ENCODE measurements at places on chromosomes 2 and 18. TPM values are rescaled to one million over a fixed set of nuclear protein-coding genes. Genes with fewer than 3 reads are reported as not detected.
A peak's percentile ranks its signal among the peaks of the same experiment; 100 is the strongest.

- no peak overlapping the region for H3K4me3 ChIP-seq
- no peak overlapping the region for H3K27ac ChIP-seq
- H3K36me3 ChIP-seq: no peaks in the 10 kb centered on the region
- H3K27me3 ChIP-seq: no peaks in the 10 kb centered on the region
Measured at GRCh38 chr2:112166806-112167499, 28.8 kb downstream of the FBLN7 start.

- H3K36me3 ChIP-seq: no peaks in the 10 kb centered on the region
- no peak overlapping the region for H3K27ac ChIP-seq
- DNase-seq: no peak
- H3K27me3 ChIP-seq: no peaks in the 10 kb centered on the region
- no peak overlapping the region for H3K4me3 ChIP-seq
Measured at GRCh38 chr2:237210763-237211162, 125.1 kb downstream of the COPS8 start.

The IL18R1 gene
- total RNA-seq: not detected

The CHRND gene
- not detected for total RNA-seq

The CROCC2 gene
- total RNA-seq: not detected

The DSG2 gene
- not detected for total RNA-seq

DNA sequence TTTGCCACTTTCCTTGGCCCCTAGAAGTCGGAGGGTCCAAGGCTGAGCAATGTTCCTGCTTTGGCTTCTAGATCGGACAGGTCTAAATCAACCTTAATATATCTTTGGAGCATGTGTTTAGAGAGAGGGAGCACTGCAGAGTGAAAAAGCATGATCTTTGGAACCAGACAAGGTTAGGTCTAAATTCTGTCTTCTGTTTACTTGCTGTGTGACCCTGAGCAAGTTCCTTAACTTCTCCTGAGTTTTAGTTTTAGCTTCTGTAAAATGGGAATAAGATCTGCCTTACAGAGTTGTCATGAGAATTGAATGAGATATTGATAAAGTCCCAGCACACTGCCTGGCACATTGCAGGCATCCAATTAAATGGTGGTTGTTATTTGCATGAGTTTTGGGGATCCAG is 13.9 kb downstream of the TMEM17 start:
- H3K4me3 ChIP-seq: no peak overlapping the region
- no peaks in the 10 kb centered on the region for H3K36me3 ChIP-seq

- H3K27ac ChIP-seq: no peak overlapping the region
- H3K4me3 ChIP-seq: no peak overlapping the region
- no peaks in the 10 kb centered on the region for H3K36me3 ChIP-seq
Measured at GRCh38 chr2:7740114-7740513, 822.9 kb downstream of the RNF144A start.

DNA sequence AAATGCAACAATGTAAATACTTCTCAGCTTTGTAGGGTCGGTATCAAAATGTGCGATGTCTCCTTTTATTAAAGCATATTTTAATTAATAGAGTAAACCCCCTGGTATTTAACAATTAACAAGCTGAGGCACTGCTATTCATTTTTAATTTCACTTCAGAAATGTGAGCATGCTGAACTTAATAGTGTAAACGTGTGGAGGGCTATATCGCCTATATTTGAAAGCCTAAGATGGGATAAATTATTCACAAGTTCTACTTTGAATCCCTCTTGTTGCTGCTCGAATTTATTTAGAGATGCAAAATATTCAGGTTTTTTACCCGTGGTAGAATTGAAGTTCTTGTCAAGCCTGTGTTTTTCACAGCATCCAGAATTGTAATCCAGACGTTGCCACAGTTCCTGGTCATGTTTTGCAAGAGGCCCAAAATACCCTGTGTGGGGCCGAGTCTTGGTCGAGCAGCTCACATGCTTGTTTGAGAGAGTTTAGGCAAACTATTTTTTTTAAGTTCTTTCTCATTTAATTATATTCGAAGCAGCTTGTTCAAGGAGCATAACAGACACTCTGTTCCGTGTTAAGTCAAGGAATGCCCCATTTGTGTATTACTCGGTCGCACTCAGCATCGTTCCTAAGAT is 2.5 kb downstream of the SALL3 start:
- DNase-seq: no peak
- no peak overlapping the region for H3K27ac ChIP-seq
- peaks cover 92% of the 10 kb centered on the region for H3K27me3 ChIP-seq

DNA sequence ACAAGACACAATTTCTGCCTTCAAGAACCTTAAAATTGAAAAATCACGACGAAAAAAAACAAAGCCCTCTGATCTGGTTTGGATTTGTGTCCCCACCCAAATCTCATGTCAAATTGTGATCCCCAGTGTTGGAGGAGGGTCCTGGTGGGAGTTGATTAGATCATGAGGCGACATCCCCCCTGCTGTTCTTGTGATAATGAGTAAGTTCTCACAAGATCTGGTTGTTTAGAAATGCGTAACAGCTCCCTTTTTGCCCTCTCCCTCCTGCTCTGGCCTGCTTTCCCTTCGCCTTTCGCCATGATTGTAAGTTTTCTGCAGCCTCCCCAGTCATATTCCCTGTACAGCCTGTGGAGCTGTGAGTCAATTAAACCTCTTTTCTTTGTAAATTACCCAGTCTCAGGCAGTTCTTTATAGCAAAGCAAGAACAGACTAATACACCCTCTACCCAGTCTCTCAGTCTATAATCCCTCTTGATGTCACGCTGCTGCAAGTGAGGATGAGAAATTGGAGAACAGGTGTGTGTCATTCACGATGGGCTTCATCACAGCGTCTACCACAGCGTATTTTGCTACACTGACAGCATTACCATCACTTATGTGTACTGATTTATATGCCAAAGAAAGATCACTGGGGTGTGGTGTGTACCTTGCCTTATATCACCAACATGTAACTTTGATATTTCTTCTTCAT is 330.7 kb downstream of the MTX2 start:
- H3K4me1 ChIP-seq: peaks cover 5% of the 10 kb centered on the region
- DNase-seq: no peak
- no peaks in the 10 kb centered on the region for H3K36me3 ChIP-seq
- no peaks in the 10 kb centered on the region for H3K27me3 ChIP-seq
- H3K4me3 ChIP-seq: no peak overlapping the region
- H3K27ac ChIP-seq: no peak overlapping the region

DNA sequence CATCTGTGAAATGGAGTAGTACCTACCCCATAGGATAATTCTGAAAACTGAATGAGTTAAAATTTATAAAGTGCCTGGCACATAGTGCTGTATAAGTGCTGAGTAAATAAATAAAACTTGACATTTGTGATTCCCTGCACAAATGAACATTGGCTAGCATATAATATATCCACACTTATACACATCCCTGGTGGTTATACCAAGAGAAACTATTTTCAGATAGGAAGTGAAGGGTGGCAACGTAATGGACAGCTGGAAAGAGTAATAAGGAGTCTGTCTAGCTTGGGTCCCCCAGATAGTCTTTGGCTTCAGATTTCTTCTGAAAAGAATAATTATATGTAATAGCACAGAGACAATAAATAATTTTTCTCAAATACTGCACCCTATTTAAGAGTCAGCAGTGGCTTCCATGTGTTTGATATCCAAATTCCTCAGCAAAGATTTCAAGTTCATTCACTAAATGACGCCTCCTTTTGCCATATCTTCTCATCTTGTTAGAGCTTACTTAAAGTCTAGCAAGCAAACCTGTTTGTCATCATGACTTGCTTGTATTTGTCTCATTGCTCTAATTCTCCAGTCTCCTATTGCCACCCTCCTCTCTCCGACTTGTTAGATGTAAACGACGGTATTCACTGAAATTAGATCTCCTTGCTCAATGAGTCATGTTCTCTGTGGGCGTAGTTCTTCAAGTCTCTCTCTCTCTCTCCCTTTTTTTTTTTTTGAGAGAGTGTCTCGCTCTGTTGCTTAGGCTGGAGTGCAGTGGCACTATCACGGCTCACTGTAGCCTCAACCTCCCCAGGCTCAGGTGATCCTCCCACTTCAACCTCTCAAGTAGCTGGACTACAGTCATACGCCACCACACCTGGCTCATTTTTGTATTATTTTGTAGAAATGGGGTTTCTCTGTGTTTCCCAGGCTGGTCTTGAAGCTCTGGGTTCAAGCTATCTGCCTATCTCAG is 8.7 kb upstream of the ADGRF3 start:
- H3K27me3 ChIP-seq: no peaks in the 10 kb centered on the region
- no peak overlapping the region for H3K4me3 ChIP-seq
- peak overlapping the region; percentile 61 for H3K27ac ChIP-seq
- peak; percentile 94 for DNase-seq

GRCh38 chr2:88831792-88832248 is 140.3 kb downstream of the RPIA start:
- H3K27ac ChIP-seq: no peak overlapping the region
- no peaks in the 10 kb centered on the region for H3K4me1 ChIP-seq
- peak; percentile 40 for DNase-seq
- H3K4me3 ChIP-seq: no peak overlapping the region
- no peaks in the 10 kb centered on the region for H3K36me3 ChIP-seq
- peaks cover 55% of the 10 kb centered on the region for H3K27me3 ChIP-seq

DNA sequence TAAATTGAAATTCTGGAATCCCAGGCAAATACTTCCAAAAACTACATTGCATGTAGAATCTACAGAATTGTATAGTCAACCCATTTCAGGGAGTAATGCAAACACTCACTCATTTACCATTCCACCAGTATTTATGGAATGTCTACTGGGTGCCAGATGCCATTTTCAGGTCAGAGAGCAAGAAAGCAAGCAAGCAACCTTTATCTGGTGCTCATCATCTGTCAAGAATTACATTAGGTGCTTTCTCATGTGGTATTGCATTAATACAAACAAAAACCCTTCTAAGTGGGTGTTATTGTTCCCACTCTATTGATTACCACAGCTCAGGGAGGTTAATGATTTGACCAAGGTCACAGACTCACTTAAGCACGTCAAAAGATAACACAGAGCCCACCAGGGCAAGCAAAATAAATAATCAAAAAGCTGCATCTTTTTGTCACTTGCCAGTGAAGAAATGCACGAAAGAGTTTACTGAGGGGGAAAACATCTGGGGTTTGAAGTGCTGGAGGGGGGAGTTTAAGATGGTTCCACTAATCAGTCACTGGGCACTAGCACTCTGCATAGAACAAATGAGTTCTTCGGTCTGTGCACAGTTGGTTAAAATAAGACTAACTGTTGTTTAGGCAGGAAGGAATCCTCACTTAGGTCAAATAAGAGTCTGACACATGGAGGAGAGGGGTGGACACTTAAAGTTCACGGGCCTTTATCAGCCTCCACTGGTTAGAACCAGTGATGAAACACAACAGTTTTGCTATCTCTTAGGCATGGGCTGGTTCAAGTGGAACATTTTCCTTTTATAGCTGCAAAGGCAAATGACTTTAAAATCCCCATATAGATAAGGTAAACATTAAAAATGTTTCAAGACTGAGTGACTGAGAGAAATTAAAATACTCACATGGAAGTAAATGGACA is 208.8 kb downstream of the CDH2 start:
- no peak overlapping the region for H3K27ac ChIP-seq
- H3K27me3 ChIP-seq: peaks cover 7% of the 10 kb centered on the region
- no peaks in the 10 kb centered on the region for H3K4me1 ChIP-seq
- no peak for DNase-seq
- no peaks in the 10 kb centered on the region for H3K36me3 ChIP-seq
- H3K4me3 ChIP-seq: no peak overlapping the region

DNA sequence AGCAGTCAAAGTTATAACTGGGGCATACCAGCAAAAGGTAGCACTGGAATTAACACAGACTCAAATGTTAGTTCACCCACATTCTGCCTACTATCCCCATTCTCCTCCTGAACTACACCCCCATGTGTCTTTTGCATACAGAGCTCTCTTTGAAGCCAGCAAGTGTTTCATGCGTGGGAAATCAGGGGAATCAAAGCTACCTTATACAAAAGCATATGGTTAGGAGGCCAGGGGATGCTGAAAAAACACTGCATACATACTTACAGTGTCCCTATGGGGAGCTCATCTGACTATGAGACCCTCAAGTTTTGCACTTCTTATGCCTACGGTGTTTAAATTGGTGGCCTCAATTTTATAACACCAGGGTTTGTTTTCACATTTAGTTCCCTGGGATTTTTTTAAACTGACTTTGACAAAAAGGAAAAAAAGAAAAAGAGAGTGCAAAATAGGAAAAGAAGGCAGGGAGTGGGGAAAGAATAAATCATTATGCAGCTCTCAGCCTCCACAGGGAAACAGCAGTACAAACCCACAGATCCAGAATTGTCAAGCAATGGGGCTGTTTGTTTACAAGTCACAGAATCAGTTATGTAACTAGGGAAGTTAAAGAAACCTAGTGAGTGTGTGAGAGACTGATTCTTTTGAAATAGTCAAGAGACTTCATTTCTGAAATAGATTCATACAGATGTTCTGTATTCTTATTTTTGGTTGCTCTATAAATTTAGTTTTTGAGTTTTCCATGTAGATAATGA is 20.1 kb upstream of the PPP3R1 start:
- no peak overlapping the region for H3K27ac ChIP-seq
- no peak overlapping the region for H3K4me3 ChIP-seq
- H3K4me1 ChIP-seq: no peaks in the 10 kb centered on the region
- DNase-seq: no peak

DNA sequence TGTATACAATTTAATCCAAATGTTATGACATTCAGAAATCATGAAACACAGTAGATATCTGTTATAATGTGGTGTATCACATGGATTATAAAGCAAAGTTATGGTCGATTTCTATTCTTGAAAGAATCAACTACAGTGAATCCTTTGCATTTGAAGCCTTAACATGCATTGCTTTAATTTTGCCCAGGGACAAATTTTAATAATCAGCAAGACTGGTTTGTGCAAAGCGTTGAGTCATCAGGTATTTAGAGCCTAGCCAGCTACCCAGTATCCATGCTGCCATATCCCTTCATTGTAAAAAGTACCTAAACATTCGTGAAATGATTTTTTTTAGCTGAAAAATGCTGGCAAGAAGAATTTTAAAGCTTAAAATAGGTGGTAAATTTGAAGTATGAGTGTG is 8.9 kb upstream of the SPDYA start:
- H3K4me1 ChIP-seq: peaks cover 12% of the 10 kb centered on the region
- no peak overlapping the region for H3K4me3 ChIP-seq
- DNase-seq: no peak
- no peaks in the 10 kb centered on the region for H3K27me3 ChIP-seq

GRCh38 chr18:4193086-4193485 is 262.0 kb downstream of the DLGAP1 start:
- H3K27me3 ChIP-seq: no peaks in the 10 kb centered on the region
- peaks cover 9% of the 10 kb centered on the region for H3K4me1 ChIP-seq
- no peak for DNase-seq
- H3K36me3 ChIP-seq: no peaks in the 10 kb centered on the region
- no peak overlapping the region for H3K4me3 ChIP-seq
- no peak overlapping the region for H3K27ac ChIP-seq

The SNORC gene
- 4.7 TPM for total RNA-seq

DNA sequence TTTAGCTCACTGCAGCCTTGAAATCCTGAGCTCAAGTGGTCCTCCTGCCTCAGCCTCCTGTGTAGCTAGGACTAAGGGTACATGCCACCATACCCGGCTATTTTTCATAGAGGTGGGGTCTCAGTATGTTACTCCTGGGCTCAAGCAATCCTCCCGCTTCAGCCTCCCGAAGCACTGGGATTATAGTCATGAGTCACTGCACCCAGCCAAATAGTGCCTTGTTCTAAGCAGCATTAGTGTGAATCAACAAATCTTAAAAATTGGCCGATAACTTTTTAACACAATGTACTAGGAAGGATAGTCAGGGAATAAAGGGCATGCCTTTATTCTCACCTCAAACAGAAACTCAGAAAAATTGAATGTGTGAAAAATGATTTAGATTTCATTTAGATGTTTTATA is 51.6 kb downstream of the XRCC5 start:
- no peak overlapping the region for H3K4me3 ChIP-seq
- no peaks in the 10 kb centered on the region for H3K27me3 ChIP-seq
- peaks cover 9% of the 10 kb centered on the region for H3K4me1 ChIP-seq
- H3K36me3 ChIP-seq: peaks cover 86% of the 10 kb centered on the region
- H3K27ac ChIP-seq: no peak overlapping the region

- no peaks in the 10 kb centered on the region for H3K36me3 ChIP-seq
- H3K4me1 ChIP-seq: peaks cover 30% of the 10 kb centered on the region
- H3K4me3 ChIP-seq: no peak overlapping the region
- H3K27me3 ChIP-seq: no peaks in the 10 kb centered on the region
- DNase-seq: peak; percentile 73
Measured at GRCh38 chr2:144950899-144951560, 431.1 kb upstream of the ZEB2 start.
